ENCODE measurements at places on chromosomes 7 and 10.

GRCh38 chr7:80740778-80741545 is 102.5 kb downstream of the CD36 start:
- no peak for DNase-seq

DNA sequence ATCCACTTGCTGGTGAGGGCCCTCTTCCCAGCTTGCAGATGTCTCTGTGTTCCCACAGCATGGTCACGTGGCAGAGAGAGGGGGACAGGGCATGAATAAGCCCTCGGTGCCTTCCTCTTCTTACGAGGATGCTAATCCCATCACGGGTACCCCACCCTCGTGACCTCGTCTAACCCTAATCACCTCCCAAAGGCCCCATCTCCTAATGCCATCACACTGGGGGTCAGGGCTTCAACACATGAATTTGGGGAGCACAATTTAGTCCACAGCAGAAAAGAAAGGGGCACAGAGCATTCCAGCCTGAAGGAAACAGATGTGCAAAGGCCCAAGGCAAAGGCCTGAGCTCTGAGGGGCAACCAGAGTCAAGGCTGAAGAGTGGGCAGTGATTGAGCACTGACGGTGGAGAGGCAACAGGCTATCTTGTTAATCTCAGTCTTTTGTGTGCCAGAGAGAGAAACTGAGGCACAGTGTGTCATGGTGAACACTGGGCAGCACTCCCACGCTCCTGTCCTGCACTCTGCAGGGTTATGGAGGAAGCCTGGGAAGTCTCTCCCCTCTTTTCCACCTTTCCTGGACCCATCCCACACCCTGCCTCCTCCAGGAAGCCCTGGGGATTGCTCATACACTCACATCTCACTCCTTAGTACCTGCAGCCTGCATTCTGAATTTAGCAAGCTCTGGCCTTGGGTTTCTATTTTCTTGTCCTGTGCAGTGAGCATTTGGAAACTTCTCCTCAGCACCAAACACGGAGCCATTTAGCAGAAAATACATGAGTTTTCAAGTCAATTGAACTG is 49.0 kb downstream of the ALOX5 start:
- no peak for DNase-seq

DNA sequence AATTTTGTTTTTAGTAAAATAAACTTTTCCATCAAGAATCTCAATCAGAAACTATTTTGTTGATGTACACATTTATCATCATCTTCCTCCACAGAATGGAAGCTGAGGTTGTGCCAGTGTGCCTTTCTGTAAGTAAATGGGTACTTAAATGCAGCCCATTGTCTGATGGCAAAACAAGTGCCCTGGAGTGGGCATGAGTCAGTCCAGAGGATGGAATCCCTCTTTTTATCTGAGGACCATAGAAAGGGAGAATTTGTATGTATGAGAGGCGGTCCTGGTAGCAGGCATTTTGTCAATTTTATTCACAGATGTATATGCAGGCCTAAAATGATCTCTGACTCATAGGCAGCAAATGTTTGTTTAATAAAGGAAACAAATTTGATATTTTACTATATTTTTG is 102.1 kb upstream of the MAGI2 start:
- no peak for DNase-seq

DNA sequence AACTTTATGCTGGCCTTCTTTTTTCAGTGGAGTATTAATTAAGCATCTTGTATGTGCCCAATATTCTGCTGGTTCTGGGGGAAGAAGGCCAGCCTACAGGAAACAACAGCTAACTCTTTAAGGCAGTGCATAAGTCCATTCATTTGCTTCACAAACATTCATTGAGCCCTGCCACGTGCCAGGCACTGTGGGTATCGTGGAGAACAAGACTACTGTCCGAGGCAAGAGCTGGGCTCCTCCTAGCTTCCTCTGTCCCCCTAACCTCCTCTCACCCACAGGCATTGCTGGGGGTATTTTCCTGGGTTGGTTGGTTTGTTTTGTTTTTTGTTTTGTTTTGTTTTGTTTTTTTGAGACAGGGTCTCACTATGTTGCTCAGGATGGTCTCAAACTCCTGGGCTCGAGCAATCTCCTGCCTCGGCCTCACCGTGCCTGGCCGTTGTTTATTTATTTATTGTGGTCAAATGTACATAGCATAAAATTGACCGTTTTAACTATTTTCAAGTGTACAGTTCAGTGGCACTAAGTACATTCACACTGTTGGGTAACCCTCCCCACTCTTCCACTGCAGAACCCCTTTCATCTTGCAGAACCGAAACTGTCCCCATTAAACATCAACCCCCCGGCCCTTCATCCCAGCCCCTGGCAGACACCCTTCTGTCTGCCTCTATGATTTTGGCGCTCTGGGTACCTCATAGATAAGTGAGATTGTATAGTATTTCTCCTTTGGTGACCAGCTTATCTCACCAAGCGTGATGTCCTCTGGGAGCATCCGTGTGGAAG is 32.6 kb downstream of the CHST3 start:
- DNase-seq = no peak

DNA sequence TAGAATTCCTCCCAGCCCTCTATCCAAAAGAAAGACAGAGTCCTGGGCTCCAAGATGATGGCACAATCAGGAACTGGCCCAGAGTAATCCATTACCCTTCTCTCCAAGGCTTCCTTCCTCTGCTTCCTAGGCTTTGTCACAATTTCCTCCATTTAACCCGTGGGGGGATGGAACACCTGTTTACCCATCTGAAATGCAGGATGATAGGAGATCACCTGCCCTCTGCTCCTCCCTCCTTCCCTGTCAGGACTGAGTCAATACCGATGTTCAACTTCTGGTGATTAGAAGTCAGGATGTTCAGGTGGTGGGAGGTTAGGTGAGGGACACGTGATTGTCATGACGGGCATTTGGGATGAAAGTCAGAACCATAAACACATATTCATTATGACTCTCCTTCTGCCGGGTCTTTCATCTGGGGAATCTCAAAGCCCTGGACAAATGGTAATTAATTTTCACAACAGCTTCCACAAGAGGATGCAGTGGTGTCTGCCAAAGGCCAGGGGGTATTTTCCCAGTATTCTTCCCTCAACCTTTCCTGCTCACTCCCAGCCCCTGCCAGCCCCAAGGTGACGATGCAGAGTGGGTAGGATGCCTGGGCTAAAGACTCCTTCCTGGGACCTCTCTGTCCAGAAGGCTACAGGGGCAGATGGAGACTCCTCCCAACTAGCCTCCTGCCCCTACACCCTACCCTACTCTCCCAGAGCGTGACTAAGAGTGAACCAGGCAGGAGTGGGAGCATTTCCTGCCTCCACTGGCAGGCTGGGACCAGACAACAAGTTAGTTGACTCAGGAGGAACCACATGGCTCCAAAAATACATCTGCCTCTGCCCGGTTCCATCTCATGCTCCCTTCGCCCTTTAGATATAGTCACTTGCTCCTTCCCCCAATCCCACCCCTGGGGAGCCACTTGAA is 27.9 kb downstream of the DUSP5 start:
- no peak for DNase-seq
